ENCODE measurements at places on chromosomes 4 and X.

GRCh38 chr4:130985371-130985770, 1889.4 kb downstream of the C4orf33 start:
- DNase-seq, result no peak

DNA sequence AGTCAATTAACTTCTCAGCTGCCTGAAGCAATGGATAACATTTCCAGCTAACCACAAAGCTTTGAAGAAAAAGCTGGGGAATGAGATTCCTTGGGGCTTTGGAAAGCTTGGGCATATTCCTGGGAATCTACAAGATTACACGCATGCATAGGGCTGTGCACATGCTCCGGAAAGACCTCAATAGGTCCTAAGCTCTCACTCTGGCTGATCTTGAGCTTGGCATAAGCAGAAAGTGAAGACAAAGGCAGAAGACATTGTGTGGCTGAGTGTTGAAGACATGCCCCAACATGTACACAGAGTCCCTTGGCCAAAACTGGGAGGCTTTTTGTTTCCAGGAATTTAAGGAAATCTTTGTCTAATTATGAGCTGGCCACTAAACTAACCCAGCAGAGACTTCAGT, 31.2 kb downstream of the ATG4A start:
- DNase-seq, result no peak

DNA sequence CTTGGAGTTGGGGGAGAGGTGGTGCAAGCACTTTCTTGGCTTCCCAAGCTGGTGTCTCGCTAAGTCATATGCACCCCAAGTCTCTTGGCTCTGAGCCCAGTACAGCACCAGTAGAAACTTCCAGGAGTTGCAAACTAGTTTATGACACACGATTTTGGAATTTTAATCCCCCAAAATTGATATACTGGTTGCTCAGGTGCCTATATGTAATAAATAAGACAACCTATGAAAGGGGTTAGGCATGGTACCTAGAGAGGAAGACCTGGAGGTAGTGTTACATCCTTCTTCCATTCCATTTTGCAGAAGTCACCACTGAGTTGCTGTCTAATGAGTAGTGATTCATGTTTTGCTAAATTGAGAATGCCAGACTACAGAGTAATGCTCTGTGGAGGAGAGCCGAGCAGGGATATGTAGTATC, 4.3 kb upstream of the SLC4A4 start:
- DNase-seq, result no peak

DNA sequence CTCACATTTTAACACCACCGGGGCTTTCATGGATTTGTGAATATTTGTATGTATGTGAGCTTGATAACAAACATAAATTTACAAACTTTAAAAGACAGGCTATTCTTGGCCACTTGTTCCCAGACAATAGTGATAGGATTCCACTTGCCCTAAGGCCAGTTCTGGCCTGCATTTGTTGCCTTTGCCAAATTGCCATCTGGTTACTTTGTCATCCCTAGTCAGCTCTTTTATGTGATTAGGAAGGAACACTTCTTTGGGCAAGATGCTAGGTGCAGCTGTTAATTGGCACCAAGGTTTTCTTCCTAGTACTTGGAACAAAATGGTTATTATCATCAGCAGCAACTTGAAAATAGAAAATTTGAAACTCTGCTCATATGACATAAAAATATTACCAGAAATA, 63.3 kb downstream of the CCSER1 start:
- DNase-seq, result no peak

GRCh38 chr4:107546638-107547037, 173.4 kb downstream of the PAPSS1 start:
- no peak for DNase-seq

DNA sequence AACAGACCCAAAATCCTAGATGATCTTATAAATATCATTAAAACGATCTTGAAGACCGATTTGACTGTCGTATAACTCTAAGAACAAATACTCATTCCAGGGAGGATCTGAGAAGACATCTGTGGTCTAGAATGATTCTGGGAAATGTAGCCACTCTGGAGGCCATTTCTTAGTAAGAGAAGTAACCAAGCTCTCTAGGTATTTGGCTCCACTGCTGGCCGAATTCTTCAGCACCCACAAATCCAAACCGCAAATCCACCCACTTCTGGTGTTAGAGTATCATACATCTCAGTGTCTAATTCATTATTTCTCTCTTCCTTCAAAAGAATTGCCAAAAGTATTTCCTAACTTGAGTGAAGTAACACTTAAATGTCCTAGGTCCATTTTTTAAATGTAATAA, 23.9 kb downstream of the KLHL5 start:
- no peak for DNase-seq

DNA sequence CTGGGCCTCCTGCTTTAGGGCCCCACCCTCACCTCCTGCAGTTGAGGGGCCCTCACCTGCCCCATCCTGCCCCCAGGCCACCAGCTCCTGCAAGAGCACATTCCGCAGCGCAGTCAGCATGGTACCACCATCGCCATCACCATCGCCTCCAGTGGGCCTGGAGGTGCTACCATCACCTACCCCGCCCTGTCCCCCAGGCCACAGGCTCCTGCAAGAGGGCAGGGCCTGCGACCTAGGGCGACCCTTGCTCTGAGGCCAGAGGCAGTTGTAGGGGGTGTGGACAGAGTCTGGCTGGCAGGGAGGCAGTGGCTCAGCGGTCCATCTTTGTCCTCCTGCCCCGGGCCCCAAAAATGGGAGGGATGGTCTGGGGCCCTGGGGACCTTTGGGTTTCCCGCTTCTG, 3.9 kb upstream of the HAUS7 start:
- DNase-seq, result no peak
